ENCODE measurements at places on chromosomes 1 and 21.

GRCh38 chr21:16239659-16240265, 510.0 kb downstream of the USP25 start:
- no peak for DNase-seq

DNA sequence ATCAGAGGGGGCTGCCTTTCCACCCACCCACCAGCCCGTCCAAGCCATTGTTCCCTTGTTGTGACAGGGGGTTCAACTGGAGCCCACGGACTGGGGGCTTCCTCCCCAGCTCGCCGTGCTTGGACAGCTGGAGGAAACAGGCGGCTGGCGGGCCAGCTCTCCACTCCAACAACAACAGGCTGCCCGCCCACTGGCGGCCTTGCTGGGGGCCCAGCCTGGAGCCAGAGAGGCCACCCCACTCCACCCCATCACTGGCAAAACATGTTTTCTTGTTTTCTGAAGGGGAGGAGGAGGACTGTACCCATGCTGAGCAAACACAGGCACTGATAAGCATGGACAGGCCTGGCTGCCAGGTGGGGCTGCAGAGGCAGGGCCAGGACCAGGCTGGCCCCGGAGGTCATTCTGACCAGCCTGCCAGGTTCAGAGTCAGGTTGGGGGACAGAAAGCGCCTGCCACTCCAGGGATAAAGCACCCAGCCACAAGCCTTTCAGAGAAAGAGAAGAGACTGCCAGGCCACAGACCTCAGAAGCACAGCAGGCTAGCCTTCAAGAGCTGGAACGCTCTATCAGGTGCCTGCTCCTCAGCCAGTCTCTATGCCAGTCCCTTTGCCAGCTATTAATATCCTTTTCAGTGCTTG, 32.8 kb downstream of the GJA4 start:
- DNase-seq, result no peak

- DNase-seq, result no peak
Observed at GRCh38 chr1:56758794-56759193, 60.4 kb downstream of the FYB2 start.

- DNase-seq, result no peak
Observed at GRCh38 chr1:168320800-168321450, 40.2 kb downstream of the TBX19 start.

- no peak for DNase-seq
Observed at GRCh38 chr1:118649369-118650106, 338.6 kb downstream of the TBX15 start.

DNA sequence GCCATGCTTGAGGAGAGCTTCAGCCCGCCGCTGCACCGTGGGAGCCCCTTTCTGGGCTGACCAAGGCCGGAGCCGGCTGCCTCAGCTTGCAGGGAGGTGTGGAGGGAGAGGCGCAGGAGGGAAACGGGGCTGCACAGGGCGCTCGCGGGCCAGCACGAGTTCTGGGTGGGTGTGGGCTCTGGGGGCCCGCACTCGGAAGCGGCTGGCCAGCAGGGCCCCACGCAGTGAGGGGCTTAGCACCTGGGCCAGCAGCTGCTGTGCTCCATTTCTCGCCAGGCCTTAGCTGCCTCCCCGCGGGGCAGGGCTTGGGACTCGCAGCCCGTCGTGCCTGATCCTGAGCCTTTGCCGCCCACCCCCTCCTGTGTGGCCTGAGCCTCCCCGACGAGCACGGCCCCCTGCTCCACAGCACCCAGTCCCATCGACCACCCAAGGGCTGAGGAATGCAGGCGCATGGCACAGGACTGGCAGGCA, 1554.0 kb downstream of the KCNT2 start:
- no peak for DNase-seq

DNA sequence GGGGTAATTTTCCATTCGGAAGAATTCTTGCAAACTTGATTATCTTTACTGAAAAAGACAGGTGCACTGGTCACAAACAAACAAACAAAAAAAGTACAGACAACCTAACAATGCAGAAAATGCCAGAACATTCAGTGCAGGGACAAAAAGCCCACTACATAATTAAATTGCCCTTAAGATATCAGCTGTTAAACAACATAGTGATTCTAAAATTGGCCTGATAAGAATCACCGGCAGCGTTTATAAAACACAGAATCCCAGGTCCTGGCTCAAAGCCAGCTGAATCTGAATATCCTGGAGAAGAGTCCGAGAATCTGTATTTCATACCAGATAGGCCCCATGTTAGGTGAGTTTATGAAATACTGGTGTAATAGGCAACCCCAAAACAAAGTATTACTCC, 6.1 kb downstream of the PLPP3 start:
- no peak for DNase-seq

GRCh38 chr1:239139801-239140200, 246.6 kb upstream of the CHRM3 start:
- no peak for DNase-seq

GRCh38 chr1:198187973-198188588, 31.3 kb downstream of the NEK7 start:
- no peak for DNase-seq

DNA sequence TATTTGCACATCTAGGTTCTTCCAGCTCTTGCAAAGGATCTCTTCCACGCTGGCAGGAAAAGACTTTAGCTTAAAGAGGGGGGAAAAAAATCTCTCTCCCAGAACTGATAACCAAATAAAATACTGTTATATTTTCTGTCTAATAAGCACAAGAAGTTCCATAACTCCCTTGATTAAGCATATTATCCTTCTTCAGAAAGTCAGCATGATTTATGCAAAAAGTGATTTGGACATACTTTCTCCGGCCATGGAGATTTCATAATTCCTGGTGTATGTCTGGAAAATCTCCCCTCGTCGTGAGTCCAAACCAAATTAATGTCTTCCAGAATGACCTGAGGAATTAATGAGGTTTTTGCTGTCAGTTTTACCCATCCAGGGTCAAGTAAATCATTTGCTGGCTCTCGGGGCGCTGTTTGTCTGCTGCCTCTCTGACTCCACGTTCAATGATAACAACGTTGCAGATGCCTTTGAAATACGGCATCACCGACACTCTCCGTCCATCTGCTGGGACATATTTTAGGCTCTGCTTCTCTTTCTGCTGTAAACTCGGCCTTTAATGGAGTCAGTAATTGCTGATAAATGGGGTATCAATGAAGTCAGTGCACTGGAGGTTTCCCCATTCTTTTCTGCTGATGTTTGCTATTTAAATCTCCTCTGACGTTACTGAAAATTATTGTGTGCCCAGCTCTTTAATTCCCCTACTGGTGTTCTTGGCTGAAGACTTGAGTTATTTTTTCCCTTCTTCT, 112.9 kb downstream of the HLX start:
- DNase-seq, result no peak

DNA sequence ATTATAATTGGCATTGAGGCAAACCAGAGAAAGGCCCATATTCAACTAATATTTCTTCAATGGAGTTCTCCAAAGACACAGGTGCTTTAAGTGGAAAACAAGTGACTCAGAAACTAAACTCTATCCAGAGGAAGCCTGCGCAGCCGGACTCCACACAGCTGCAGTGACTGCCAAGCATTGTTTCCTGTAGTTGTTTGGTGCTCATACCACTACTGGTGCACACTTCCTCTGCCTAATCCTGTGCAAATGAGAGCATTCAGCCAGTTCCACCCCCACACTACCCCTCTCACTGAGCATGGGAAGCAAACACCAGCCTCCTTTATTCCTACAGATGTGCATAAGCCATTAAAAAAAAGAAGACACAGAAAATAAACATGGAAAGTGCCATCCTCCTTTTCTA, 102.9 kb downstream of the VAV3 start:
- no peak for DNase-seq

- no peak for DNase-seq
Observed at GRCh38 chr1:55472784-55473183, 257.6 kb upstream of the USP24 start.

GRCh38 chr1:77697441-77697840, 15.0 kb upstream of the ZZZ3 start:
- DNase-seq, result no peak

DNA sequence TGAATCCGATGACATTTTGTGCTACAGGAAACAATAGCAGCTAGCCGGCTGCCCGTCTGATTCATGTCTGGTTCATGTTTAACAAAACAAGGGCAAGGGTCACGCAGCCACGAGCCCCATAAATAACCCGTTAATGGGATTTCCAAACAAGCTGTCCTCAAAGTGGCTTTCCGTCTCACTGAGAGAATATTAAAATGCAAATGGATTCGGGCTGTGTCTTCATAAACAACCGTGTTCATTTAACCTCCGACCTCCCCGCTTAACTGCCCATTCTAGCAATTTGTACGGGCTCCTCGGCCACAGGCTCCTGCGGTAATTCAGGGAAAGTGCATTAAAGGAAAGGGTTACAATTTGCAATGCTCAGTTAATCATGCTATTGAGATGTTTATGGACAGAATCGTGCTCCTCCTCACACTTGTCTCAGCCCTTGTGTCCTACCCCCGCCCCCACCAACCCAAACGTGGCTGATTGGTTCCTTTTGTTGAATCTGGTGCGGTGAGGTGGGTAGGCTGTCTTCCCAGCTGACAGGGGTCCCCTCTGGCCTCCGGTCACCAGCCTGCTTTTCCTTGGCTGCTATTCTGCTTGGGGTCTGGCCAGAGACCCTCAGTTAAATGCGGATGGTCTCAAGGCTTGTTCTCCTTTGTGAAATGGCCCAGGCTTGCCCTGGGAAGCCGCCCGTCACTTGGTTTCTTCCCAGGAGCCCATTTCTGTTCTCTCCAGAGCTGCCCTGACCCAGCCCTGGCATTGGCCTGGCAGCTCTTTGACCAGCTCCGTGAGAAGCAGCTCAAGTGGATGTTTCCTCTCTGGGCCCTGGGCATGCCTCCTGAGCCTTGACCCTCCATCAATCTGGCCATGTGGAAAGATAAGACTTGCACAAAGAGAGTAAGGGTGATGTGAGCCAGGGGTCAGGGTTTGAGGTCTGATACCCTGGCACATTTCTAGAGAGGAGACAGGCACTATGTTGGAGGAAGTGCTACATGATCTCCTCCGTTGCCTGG, 200.7 kb upstream of the POU3F1 start:
- no peak for DNase-seq

DNA sequence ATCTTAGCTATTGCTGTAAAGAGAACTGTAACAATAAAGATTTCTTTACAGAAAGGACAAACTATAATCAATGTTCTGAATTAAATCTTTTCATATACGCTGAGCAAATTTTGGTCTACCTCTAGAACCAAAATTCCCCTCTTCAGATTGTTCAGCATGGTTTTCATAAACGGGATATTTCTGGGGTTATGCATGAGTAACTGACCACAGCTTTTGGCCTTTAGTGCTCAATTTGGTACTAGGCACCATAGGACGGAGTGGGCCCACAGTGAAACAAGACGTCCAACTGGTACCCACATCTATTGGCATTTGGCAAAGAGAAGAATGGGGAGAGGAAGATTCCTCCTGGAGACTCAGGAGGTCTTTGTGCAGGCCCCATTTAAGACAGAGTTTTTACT, 184.5 kb downstream of the TGFBR3 start:
- no peak for DNase-seq

DNA sequence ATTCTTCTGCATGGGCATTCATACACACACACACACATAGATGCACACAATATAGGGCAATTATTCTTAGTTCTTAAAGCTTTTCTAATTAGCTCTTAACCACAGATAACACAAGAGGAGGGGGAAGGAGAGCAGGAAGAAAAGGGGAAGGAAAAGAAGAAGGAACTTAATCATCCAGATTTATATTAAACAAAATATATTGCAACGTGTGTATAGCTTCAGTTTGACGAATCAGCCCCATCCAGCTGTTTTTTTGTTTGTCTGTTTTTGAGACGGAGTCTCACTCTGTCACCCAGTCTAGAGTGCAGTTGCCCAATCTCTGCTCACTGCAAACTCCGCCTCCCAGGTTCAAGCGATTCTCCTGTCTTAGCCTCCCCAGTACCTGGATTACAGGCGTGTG, 21.7 kb upstream of the ANKRD13C start:
- DNase-seq, result no peak

GRCh38 chr1:247368490-247369145, 37.0 kb upstream of the ZNF496 start:
- no peak for DNase-seq

GRCh38 chr1:220726634-220727033, 21.5 kb upstream of the MTARC2 start:
- no peak for DNase-seq

DNA sequence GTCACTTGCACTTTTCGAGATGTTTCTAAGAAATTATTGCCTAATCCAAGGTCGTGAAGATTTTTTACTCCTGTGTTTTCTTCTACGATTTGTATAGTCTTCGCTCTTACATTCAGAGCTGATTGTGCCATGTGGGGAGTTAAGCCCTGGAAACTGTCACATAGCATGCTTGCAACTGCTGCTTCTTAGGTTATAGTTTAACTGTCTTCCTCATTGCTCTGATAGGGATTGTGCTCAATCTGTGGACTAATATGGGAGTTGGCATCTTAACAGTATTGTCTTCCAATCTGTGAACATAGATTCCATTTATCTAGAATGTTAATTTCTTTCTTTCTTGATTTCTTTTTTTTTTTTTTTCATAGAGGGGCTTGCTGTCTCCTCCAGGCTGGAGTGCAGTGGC, 34.8 kb upstream of the CAMTA1 start:
- DNase-seq, result no peak

DNA sequence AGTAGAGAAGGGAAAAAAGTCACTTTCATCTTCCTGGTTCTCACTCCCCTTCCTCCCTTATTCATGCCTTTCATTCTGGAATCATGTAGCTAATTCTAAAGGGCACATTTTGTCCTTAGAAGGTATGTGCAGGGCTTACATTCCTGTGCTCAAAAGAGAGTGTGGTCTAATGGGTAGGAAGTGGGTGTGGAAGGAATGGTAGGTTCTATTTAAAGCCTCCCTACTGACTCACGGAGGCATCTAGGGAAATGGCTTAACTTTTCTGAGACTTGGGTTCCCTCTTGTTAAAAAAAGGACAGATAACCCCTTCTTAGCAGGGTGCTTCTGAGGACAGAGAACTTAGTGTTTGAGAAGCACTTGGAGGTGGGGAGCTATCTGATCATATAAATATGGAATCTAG, 249.3 kb upstream of the DUSP10 start:
- DNase-seq, result no peak

DNA sequence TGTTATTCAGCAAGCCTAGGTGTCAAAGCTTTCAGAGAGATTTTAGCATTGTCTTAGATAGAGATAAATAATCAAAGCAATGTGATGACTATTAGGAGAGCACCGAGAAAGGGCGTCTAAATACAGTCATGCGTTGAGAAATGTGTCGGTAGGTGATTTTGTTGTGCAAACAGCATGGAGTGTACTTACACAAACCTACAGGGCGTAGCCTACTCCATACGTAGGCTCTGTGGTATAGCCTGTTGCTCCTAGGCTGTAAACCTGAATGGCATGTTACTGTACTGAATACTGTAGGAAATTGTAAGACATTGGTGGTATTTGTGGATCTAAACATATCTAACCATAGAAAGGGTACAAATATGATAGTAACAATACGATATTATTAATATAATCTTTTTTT, 31.8 kb downstream of the KIF1B start:
- DNase-seq, result no peak
